GM23338 (cell line): ENCODE measurements at places on chromosomes 2 and 18. TPM values are rescaled to one million over a fixed set of nuclear protein-coding genes. Genes with fewer than 3 reads are reported as not detected.

- no peak for DNase-seq
Observed at GRCh38 chr18:50719471-50720324, 100.1 kb downstream of the MRO start.

GNLY gene
- not detected in 2 replicates for total RNA-seq

- no peak for DNase-seq
Observed at GRCh38 chr18:46302528-46303485, 198.6 kb downstream of the HAUS1 start.

DNA sequence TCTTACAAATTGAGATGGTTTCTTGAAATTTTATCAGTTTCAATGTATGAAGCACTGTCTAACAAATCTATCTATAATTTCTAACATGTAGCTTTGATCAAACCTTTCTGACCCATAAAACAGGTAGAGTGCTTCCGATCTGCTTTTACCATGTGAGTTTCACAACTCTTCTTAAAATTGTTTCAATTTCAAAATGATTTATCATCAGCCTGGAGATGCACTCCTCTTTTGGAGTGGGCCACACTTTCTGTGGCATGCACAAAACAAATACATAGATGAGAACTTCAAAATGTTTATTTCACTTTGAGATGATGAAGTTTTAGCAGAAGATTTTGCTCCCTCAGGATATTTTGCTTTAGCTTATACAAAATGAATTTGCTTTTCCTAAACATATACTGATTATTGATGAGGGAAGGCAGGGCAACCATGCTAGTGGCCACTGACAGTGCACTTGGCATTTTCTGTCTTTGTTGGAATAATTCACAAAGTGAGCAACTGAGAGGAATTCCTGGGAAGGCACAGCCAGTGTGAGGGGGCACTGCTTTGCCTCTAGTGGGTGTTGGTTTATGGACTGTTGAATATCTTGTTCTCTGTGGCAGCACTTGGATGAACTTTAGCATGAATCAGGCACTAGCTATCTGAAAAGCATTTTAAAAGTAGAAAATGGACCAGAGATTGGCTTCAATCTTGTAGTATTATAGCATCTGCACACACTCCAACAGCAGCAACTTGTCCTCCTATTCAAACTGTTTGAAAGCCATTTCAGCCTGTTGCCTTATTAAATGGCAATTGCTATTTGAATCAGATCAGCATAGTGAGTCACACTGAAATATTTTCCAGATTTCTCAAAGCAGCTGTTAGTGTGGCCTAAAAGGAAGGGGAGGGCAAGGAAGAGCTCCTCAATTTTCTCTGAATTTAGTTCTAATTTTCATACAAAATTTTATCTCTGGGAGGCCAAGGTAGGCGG is 193.2 kb downstream of the CCDC85A start:
- DNase-seq: no peak

DNA sequence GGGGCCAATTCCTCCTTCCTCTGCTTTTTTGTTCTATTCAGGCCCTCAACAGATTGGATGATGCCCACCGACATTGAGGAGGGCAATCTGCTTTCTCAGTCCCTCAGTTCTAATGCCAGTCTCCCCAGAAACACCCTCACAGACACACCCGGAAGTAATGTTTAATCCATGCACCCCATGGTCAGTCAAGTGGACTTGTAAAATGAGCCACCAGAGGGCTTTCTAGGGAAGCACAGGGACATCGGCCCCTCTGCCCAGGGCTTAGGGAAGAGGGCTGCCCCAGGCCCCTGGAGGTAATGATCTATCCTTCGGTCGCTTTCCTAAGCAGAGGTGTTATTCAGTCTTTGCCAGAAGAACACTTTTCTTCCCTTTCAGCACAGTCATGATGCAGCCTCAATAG is 107.4 kb downstream of the PDCL3 start:
- no peak for DNase-seq

GRCh38 chr2:144519934-144520731 is at the start of gene ZEB2:
TSS of gene ZEB2 (minus strand) at chr2:144520119. CDS start at chr2:144517350, 2,769 bp downstream.
- peak; percentile 72 for DNase-seq

KIAA2012 gene
- total RNA-seq: 0.03 TPM in 1 of 2 replicates, not detected in the other

DNA sequence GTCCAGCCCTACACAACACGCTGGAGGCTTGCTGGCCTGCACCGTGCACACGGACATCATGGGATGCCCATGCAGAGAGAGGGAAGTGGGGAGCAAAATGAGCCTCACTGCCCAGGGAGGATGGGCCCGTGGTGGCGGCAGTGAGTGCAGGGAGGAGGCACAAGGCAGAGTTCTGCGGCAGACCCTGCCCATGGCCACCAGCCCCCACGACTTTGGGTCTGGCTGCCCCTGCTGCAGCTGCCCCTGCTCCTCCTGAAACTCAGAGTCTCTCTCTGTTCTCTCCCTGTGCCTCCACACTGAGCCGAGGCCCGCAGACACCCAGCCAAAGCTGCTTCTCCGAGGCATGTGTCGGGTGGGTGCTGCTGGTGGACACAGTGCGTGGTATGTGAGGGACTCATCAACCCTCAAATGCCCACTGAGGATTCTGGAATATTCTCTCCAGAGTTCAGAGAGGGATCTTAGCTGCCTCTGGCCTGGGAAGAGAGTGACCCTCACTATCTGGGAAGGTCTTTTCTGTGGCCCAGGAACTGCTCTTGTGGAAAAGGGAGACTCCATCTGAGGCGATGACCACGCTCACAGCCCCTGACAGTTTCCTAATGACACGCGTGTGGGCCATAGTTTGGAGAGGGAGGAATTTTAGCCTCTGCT is 45.1 kb upstream of the HPCAL1 start:
- DNase-seq: no peak

DNA sequence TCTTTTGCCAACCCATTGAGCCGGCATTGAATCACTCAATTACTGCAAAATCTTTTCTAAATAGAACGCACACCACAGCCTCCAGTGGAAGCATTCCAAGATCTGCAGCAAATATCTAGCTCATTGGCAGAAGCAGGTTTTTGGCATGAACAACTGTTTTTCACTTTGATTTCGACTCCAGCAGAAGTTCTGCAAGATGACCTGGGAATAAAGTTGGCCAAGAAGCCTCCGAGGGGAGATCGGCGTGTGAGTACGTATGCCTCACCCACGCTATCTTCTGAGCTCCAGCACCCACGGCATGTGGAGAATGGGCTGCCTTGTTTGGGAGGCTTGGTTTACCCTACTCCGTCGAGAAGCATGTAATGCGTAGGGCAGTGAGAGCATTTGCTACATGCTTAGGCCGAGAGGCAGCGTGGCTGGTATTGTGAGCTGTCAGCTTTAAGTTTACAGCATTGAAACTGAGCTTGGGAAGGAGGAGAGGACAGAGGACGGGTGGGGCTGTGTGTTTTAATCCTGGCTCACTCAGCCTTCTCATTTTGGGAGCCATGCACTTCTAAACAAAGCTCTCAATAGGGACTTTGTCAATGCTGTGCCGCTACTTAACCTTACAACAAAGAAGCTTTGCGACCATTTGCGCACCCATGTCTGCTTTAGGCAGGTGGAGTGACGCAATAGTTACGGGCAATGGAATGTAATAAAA is 10.5 kb downstream of the PCARE start:
- no peak for DNase-seq

LINC00305 gene
- not detected in 2 replicates for total RNA-seq

GRCh38 chr2:49111006-49111405 is 43.3 kb downstream of the FSHR start:
- DNase-seq: no peak

DNA sequence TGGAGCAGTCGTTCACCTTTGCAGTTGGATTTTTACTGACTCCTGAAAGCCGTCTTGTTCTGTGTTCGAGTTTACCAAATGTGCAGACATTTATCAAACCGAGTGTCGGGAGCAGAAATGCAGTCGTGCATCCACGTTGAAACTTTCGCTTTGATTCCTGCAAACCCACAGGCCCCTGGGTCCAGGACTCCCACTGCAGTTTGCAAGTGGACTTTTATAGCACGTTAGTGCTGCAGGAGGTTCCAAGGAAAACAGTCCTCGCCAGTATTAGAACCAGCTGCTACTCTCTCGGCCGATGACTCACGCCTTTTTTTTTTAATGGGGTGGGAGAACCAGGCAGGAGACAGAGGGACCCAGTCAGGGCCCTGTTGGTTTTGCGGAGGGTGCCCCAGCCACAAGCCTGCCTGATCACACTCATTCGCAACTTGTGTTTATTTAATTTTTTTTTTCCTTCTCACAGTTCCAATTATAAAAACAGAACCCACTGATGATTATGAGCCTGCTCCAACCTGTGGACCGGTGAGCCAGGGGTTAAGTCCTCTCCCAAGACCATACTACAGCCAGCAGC is 90.1 kb downstream of the NFATC1 start:
- DNase-seq: no peak
